ENCODE measurements at places on chromosomes 1 and 21.
A peak's percentile ranks its signal among the peaks of the same experiment; 100 is the strongest.

GRCh38 chr1:154972517-154973343 is 1.8 kb upstream of the CKS1B start:
- peak; percentile 99 for DNase-seq

- peak; percentile 52 for DNase-seq
Observed at GRCh38 chr1:40977716-40978115, 1.8 kb upstream of the CTPS1 start.

GRCh38 chr1:236228411-236228810 is 53.3 kb downstream of the ERO1B start:
- DNase-seq, result no peak

- no peak for DNase-seq
Observed at GRCh38 chr21:15130751-15131150, 66.0 kb upstream of the NRIP1 start.

DNA sequence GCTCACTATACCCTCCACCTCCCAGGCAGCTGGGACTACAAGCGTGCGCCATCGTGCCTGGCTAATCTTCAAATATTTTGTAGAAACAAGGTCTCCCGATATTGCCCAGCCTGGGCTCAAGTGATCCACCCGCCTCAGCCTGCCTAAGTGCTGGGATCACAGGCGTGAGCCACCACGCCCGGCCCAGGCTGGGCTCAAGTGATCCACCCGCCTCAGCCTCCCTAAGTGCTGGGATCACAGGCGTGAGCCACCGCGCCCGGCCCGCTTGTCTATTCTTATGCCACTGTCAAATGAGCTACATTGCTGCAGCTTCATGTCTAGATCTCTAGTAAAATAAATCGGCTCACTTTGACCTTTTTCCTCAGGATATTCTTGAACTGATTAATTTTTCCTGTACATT is 107.7 kb upstream of the COL6A1 start:
- no peak for DNase-seq

GRCh38 chr1:12518931-12519692 is 98.9 kb downstream of the DHRS3 start:
- DNase-seq, result peak; percentile 40

- DNase-seq, result peak; percentile 27
Observed at GRCh38 chr1:162535501-162535900, 26.0 kb upstream of the UAP1 start.

All from M059J (cell line).